ENCODE measurements at places on chromosomes 1 and 21.

GRCh38 chr1:24679725-24680124 is 36.6 kb downstream of the SRRM1 start:
- no peak for DNase-seq

- DNase-seq: peak; percentile 14
Measured at GRCh38 chr1:248805876-248806275, 19.8 kb downstream of the SH3BP5L start.

DNA sequence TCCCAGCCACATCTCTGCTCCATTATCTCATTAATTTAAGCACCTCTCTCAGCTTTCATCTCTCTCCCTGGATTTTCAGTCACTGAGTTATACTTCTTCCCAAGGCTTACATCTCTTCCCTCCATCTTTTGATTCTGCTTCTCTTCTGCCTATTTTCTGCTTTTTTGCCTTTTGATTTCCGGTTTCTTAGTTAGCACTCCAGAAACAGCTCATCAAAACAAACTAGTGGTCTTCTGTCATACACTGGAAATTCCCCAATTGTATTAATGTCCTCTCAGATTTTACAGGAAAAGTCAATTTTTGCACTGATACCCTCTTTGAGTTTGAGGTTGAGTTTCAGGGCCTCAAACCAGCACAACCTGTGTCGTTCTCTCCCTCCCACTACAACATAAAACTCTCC is 1.5 kb downstream of the LCE3E start:
- DNase-seq: no peak

GRCh38 chr1:160219062-160219929 is 14.1 kb downstream of the PEA15 start:
- no peak for DNase-seq

GRCh38 chr21:28317177-28317950 is 675.3 kb downstream of the LTN1 start:
- no peak for DNase-seq

DNA sequence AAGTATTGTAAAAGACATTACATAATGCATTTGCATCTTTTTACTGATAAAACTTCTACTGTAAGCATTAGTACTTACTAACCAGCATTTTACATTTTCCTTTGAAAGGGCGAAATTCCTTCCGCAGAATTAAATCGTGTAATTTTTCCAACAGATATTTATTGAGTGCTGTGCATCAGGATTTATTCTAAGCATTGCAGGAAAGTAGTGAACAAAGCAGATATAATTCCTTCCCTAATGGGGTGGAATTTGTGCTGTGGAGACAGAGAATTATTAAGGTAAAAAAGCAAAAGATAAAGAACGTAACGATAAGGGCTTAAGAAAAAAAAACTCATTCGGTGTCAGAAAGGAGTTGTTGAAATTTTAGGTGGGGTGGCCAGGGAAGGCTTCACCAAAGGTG is 7.6 kb upstream of the ETS2 start:
- no peak for DNase-seq

- DNase-seq: no peak
Measured at GRCh38 chr1:197342669-197343068, 74.6 kb downstream of the CRB1 start.

DNA sequence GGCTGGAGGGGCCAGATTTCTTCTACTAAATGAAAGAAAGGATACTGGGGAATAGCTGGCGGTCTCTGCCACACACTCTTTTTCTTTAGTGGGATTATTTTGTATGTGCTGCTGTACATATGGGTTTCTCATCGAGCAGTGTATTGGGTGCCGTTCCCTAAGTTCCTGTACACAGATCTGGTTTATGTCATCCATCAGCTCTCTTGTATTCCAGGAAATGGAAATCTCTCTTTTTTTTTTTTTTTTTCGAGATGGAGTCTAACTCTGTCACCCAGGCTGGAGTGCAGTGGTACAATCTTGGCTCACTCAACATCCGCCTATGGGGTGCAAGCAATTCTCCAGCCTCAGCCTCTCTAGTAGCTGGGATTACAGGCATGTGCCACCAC is 27.0 kb upstream of the NID1 start:
- no peak for DNase-seq

- DNase-seq: no peak
Measured at GRCh38 chr1:245650441-245650960, 495.7 kb downstream of the KIF26B start.
